ENCODE measurements at places on chromosomes 7 and 10.

GRCh38 chr7:22320416-22320815 lies 36.5 kb downstream of the RAPGEF5 start:
- no peak for DNase-seq

DNA sequence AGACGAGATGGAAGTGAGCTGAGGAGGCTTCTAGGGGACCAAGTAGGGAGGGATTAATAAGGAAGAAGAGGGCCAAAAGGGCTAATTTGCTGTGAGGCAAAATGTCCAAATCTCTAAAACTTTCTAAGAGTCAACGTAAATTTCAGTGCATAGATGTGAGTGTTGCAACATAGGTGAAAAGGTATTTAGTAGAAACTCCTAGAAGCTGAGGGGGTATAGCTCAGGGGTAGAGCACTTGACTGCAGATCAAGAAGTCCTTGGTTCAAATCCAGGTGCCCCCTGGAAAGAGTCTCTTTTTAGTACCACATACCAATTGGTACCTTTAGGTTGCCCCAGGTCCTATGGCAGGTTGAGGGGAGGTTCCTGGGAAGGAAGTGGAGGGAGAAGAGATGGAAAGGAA lies 48.7 kb upstream of the ZNF746 start:
- DNase-seq: no peak

- DNase-seq: no peak
Measured at GRCh38 chr7:21023841-21024484, 237.3 kb upstream of the SP8 start.

DNA sequence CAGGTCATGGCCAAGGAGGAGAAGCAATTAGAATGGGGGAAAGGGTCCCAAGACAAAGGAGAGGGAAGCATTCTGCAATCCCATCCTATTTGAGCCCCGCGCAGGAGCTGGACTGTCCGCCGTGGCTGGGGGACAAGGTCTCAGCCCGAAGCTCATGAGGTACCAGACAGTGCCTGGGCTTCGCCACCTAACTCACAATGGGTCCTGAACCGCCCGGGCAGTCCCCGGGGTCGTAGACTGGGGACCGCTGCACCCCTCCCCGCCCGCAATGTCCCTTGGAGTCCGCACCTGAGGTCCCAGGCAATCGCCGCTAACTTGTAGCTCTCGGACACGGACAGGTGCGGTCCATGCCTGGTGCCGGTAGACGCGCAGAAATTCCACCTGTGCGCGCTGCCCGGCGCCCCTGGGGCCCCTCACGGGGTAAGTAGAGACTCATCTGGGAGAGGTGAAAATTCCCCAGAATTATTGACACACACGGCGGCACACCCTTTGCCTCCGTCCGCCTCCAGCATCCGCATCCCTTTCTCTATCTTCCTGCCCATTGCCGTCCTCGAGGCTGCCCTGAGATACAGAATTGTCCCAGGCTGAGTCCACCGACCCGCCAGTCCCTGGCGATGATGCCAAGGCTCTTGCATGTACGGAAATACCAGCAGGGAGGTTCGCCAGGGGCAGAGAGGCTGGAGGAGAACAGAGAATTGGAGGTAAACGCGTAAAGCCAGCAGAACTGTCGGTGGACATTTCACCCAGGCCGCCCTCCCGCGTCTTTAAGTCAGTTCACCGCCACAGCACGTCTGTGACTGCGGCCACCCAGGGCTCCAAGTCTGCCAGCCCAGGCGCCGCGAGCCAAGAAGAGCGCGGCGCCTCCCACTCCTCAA lies 1.8 kb downstream of the CHRM2 start:
- no peak for DNase-seq

DNA sequence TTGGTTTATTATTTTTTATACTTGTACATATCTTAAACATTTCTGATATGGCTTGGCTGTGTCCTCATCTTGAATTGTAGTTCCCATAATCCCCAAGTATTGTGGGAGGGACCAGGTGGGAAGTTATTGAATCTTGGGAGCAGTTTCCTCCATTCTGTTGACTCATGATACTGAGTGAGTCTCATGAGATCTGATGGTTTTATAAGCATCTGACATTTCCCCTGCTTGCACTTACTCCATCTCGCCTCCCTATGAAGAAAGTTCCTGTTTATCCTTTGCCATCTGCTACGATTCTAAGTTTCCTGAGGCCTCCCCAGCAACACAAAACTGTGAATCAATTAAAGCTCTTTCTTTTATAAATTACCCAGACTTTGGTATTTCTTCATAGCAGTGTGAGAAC lies 207.7 kb downstream of the TPK1 start:
- DNase-seq: no peak

- DNase-seq: no peak
Measured at GRCh38 chr7:19455623-19456022, 253.2 kb downstream of the POLR1F start.

GRCh38 chr7:748446-748845 lies 21.4 kb upstream of the PRKAR1B start:
- DNase-seq: no peak

DNA sequence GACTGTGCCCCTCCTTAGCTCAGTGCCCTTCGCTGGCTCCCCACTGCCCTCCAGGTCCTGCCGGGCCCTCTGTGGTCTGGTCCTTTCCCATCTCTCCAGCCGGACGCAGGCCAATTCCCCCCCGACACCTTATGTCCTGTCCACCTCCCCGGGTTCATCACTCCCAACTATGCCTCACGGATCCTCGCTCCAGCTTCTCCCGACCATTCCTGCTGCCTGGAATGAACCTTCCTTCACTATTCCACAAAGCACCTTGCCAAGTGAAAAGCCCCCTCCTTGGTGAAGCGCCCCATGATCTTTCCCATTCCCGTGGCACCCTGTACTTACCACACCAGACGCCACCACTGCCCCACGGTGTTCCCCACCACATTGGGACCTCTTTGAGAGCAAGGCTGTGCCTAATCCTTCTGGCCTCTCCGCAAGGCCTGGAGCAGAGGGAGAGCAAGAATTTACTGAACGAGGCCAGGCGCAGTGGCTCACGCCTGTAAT lies 47.2 kb downstream of the TMEM270 start:
- no peak for DNase-seq

DNA sequence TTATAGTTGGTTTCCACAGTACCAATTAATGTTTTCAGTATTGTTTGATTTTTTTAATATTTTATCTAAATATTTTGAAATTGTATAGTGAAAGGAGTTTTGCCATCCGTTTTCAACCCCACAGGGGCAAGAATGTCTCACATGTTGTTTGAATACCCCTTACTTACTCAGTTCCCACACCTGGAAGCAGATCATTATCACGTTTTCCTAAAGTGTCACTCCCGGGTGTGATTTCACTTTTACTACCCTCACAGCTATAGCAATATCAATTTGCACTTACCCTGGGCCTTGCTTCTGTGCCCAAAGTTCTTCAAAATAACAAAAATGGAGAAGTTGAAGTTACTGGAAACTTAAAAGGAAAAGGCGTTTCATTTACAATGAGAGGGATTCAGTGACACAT lies 228.1 kb downstream of the CSTF2T start:
- no peak for DNase-seq

GRCh38 chr10:19505320-19506312 lies 310.6 kb upstream of the PLXDC2 start:
- DNase-seq: no peak

GRCh38 chr10:43094085-43094484 lies 17.2 kb downstream of the RET start:
- no peak for DNase-seq

GRCh38 chr7:79296553-79297320 lies 156.7 kb downstream of the MAGI2 start:
- DNase-seq: no peak

GRCh38 chr10:116665541-116666125 lies 44.9 kb downstream of the PNLIPRP2 start:
- DNase-seq: no peak

DNA sequence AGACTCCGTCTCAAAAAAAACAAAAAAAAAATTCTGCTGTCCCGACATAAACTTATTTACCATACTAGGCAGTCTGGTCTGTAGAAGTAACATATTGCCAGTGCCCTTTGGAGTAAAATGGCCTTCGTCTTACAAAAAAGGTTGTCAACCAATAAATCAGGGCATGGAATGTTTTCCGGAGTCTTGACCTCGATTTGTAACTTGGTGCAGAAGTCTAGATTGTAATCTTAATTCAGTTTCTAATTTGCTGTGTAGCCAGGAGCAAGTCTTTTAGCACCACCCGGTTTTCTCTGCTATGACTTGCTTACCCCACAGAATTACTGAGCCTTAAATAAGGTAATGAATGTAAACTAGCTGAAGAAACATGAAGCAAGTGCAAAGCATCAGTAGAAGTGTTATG lies 23.2 kb downstream of the UBN2 start:
- no peak for DNase-seq

DNA sequence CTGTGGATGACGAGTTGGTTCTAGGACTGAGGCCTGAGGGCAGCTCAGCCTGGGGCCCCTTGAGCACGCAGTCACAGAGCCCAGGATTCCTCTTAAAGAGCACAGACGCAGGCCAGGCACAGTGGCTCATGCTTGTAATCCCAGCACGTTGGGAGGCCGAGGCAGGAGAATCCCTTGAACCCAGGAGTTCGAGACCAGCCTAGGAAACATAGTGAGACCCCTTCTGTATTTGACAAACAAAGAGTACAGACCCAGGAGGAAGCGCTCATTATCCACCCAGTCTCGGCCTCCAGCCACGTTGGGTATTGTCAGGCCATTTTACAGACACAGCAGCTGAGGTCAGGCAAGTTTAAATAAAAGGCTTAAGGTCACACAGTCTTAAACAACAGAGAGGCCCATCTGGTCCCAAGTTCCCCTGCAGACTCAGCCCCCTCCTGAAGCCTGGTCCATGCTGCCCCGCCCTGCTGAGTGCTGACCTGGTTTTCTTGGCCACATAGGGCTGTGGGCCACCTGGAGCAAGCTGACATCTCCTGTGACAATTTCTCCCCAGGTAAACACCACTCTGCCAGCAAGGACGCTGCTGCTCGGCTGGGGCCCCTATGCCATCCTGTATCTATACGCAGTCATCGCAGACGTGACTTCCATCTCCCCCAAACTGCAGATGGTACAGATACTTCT lies 12.6 kb downstream of the RGR start:
- DNase-seq: no peak

DNA sequence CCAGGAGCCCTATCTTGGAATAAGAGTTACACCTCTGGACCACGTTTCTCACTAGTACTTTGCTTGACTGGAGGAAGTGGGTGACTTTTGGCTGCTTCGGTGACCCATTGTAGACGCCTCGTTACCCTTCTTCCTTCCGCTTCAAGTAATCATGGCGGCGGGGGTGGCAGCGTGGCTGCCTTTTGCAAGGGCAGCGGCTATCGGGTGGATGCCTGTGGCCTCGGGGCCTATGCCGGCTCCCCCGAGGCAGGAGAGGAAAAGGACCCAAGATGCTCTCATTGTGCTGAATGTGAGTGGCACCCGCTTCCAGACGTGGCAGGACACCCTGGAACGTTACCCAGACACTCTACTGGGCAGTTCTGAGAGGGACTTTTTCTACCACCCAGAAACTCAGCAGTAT lies 1.5 kb downstream of the KCND2 start:
- no peak for DNase-seq

- no peak for DNase-seq
Measured at GRCh38 chr7:69670701-69671100, 72.4 kb downstream of the AUTS2 start.

DNA sequence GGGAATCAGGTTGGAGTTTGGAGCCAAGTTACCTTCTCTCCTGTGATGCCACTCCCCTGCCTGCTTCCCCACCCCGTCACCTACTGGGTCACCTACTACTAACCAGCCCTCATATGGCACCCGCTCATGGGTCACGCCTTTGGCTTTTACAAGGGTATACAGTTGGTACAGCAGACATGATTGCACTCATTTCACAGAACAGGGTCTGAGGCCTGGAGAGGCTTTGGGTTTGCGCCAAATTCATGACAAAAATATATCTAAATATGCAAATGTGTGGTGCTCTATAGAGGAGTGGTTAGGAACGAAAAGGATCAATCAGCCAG lies 10.7 kb downstream of the CRYGN start:
- DNase-seq: no peak

DNA sequence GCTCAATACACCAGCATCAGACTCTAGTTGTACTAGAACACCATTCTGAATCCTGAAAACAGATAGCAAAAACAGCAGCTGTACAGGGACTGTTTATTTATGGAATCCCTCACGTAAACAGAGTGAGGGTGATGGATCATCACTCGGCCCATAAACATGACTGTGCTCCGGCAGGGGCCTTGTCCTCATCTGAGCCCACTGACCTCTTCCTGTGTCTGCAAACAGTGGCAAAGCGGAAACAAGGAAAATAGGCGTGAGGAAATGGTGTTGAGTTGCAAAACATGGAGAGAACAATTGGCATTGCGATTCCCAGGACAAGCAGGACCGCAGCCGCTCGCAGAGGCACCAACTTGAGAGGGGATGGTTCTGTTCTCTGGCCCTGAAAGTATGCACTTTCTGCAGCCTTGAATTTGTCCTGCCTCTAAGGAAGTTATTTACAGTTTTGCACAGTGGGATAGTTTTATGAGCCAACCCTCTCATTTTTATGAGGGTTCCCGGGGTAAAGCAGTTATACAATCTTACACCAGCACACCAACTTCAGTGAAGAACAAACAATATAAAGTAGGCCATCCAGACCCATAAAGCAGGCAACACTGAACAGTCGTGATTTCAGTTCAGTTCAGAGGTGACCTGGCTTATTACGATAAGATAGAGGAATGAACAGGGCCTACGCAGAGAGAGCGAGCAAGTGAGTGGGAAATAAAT lies 248.0 kb upstream of the FZD8 start:
- DNase-seq: no peak

GRCh38 chr10:77207828-77208185 lies 429.8 kb downstream of the KCNMA1 start:
- DNase-seq: no peak

DNA sequence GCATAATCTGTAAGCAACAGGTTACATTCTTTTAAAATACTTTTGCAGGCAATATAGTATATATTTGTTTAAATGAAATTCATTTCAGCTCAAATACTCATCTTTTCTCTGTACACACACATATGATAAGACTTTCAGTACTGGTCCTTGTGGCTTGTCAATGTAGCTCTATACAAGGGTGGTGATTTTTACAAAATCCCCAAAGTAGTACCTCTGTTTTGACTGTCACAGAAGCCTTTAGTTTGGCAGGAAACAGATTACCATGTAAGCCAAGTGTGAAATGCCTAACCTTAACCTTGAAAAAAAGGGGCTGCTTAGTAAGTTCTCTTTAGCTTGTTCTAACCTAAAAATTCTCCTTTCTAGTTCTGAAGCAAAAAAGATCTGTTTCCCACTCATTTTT lies 87.9 kb downstream of the KCND2 start:
- no peak for DNase-seq

DNA sequence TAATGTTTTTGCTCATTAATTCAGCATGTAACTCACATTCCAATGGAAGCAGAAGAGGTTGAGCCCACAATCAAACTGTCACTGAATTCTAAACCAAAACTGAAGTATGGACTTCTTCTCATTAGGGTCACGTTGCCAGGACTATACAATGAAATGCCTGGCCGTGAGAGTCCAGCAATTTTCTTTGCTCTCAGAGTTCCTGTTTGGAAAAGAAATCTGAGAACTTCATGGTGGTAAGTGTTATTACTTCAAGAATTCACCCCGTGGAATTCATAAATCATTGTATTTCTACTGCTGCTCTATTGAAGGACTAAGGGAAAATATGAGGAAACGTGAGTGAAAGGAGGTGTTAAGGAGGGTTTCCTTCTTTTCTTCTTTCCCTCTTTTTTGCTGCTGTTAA lies 441.8 kb upstream of the AKR1E2 start:
- no peak for DNase-seq

- DNase-seq: no peak
Measured at GRCh38 chr7:54946764-54947163, 72.1 kb upstream of the EGFR start.

- DNase-seq: no peak
Measured at GRCh38 chr7:79272066-79272669, 181.3 kb downstream of the MAGI2 start.

Data from amygdala (tissue), 56 donors.